Kidney epithelial cell (primary cell): ENCODE measurements at places on chromosomes 5 and 9.

DNA sequence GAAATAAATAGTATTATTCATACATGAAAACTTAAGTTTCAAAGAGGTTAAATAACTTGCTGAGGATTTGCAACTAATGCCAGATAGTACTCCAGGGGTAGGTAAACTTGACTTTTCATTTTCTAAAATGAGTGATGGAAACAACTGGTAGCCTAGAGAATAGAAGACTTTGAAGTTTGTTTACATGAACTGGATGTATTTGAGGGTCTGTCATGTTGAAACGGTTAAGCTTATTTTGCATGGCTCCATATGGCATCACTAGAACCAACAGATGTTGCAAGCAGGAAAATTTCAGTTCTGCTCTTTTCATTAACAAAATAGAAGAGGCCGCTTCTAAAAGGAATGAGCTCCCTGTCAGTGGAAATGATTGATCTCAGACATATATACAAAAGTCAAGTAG lies 105.1 kb upstream of the SGCD start:
- no peak for DNase-seq

GRCh38 chr9:124455820-124456219 lies 5.6 kb downstream of the ADGRD2 start:
- DNase-seq: no peak

DNA sequence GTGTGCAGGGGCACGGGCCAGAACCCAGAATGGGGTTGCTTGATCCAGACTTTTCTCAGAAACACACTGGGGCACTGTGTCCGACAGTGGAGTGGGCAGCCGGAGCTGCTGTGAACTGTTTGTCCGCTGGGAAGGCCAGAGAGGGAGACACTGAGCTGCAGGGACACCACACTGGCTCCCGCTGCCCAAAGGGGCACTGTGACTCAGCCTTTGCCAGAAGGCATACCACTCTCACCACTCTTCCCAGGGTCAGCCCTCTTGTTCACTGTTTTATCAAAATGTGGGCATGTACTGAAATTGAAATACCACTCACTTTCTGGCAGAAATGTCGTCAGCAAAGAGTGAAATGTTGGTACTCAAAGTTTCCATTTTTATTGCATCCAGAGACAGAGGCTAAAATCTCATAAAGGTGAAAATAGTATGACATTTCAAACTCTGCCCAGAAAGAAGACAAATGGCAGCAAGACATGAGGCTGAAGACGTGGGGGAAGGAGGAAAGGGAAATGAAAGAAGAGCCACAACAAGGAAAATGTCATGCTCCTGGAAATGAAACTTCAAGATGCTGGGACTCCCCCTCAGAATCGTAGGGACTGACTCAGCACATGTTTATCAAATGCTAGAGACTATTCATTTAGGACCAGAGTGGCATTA lies 4.5 kb upstream of the IL7R start:
- DNase-seq: no peak

DNA sequence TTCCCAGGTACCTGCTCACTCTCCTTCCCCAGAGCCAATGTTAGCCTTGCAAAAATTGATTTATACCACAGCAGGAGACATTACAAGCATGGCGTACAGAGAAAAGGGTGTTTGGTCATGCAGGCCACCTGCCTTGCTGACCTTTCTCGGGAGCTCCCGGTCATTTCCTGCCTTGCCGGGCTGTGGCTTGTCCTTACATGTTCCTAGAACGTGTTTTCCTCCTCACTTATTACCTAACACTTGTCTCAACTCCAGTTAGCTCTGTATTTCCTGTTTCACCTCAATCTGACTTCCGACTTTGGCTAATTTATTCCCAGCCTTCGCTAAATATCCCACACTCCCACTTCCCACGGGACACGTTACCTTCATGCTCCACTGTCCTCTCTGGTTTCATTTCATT lies 282.5 kb downstream of the ICE1 start:
- DNase-seq: no peak

DNA sequence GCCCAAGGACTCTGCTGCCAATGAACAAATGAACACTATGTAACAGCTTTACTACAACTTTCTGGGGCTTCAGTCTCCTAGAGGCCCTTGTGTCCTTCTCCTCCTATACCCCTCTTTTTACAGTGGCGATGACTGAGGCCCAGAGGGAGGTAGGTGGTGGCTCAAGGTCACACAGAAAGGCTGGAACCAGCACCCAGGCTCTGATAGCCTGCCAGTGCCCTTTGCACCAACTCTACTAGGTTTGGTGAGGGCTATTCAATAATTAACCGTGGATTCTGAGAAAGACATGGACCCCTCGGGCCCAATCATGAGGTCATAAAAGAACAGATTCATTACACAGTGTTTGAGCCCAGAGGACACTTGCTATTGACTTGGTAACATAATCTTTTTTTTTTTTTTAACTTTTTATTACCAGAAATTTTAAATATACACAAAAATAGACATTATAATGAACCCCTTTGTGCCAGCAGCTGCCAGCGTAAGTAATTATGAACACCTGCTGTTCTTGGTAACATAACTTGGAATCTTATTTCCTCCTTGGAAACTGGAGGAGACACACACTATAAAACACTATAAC lies 6.1 kb upstream of the ALDH1B1 start:
- no peak for DNase-seq

DNA sequence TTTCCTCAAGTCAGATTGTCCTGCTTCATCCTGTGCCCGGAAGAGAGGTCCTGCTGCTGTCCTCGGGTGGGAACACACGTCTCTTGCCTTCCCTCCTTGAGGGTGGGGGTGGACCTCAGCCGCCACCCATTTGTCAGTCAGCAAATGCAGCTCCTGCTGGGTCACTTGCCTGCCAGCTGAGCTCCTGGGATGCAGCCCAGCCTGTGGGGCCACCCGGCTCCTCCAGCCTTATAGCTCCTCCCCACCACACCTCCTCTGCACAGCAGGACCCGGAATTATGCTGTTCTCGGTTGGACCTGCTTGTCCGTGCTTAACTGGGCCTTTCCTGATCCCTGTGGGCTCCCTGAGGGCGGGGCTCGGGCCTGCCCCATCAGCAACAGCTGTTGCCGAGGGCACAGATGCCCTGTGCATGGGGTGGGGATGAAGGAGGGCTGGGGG lies 52.7 kb downstream of the RXRA start:
- DNase-seq: no peak

DNA sequence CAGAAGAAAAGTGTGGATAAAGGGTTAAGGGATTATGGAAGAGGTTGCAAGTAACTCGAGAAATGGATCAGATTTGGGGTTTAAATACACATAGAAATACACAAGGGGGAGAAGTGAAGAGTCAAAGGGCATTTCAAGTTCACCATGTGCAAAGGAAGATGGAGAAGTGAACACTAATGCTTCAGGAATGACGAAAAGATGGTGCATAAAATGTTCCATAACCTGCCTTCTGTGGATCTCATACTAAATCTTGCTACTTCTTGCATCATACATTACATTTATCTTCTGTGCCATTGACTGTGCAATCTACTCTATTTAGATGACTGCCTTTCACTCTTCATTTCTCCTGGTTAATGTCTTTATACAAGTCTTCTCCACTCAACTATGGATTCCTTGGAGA lies 5.7 kb upstream of the SMC2 start:
- no peak for DNase-seq

- DNase-seq: no peak
These were observed 66.4 kb downstream of the COL5A1 start for GRCh38 chr9:134707731-134708671.

DNA sequence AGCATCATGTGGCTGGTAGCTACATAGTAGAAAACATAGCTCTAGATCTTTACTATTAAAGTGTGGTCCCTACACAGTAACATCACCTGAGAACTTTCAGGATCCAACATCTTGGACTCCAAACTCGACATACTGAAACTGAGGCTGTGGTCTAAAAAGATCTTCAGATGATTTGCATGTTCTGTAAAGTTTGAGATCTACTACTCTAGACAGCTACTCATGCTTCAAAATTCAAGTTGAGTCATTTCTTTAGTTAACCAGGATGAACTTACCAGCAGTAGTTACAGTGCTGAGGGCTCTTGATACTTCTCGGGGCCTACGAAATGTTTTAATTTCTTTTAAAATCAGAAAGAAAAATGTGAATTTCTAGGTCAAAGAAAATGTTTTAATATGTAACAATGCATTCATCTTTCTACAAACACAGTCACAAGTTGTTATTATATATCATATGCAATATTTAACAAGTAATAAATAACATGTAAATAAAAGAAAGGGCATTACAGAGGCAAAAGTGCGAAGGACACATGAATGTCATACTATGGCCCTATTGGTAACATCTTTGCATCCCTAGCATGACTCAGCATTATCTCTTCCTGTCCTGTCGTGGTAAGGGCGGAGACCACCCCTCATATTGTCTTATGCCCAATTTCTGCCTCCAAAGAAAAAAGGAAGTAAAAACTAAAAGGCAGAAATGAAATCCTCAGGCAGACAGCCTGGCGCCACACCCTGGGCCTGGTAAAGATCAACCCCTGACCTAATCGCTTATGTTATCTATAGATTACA lies 563.9 kb upstream of the TLE4 start:
- DNase-seq: no peak

GRCh38 chr9:37908698-37909186 lies 4.8 kb upstream of the SLC25A51 start:
- DNase-seq: no peak

- DNase-seq: no peak
These were observed 561.1 kb downstream of the EBF1 start for GRCh38 chr5:158538506-158539074.

DNA sequence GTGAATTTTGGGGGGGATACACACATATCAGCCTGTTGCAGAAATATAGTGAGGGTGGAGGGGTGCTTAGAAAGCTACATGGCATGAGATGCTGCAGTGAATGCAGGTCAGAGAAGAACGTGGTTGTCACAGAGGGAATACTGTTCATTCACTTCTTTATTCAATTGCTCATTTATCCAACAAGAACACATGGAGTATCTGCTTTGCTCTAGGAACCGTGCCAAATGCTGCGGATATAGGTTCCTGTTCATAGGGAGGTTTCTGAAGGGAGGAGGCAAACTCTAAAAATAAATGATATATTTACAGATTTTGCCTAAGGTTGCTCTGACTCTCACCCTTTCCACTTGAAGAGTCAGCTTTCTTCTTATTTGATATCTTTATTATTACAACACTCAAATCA lies 444.3 kb upstream of the CLINT1 start:
- no peak for DNase-seq

GRCh38 chr5:57439601-57440000 lies 43.0 kb downstream of the ACTBL2 start:
- DNase-seq: no peak

- no peak for DNase-seq
These were observed 2.7 kb upstream of the HSPA4 start for GRCh38 chr5:133048993-133049725.
